Stimulated activated CD4-positive, alpha-beta T cell treated with anti-CD3 and anti-CD28 coated beads, Interleukin-15, amount 100 ng/mL, for 24 hours (primary cell): ENCODE measurements at places on chromosomes 13 and 19.

DNA sequence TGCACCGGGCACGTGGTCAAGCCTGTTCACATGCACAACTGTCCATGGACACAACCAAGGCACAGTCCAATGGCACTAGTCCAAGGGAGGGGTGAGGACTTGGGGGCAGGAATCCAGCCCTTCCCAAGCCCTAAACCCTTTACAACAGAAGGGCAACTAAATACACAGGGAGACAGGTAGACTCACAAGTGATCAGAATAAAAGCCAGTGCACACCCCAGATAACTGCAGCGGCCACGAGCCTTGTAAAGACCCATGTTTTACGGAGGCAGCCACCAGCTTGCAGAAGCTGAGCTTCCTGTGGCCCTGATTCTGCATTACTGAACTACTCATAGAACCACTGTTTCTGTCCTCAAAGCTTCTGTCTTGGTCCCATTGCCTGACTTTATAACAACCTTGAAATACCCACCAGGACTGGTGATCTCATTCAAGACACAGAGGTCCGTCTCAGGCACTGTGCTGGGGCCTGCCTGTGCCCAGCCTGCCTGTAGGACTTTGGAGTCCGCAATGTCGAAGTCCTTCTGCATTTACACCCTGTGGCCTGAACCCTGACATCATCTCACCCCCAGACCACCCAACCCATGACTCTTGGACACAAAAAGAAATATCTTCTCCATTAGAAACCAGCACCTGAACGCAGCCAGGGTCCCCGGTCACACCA lies 181.2 kb downstream of the COL4A1 start:
- DNase-seq, result no peak

DNA sequence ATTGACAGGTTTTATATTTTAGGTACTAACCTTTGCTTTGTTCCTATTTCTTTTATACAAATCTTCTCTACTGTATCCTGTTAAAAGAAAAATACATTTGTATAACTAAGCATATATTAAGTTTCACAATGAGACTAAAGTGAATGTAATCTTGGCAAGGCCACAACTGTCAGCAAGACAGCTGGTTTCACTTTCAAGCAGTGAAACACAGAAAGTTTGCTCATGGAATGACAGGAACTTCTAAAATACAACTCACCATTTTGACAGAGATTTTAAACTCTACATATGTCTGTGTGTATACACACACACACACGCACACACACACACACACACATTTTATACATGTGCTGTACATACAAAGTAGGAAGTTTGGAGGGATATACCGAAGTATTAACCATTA lies 53.3 kb downstream of the PARP4 start:
- DNase-seq, result peak; percentile 6

- DNase-seq, result no peak
Observed at GRCh38 chr13:113149711-113150549, 8.5 kb upstream of the PROZ start.

- no peak for DNase-seq
Observed at GRCh38 chr19:51811344-51811743, 16.4 kb downstream of the FPR3 start.

DNA sequence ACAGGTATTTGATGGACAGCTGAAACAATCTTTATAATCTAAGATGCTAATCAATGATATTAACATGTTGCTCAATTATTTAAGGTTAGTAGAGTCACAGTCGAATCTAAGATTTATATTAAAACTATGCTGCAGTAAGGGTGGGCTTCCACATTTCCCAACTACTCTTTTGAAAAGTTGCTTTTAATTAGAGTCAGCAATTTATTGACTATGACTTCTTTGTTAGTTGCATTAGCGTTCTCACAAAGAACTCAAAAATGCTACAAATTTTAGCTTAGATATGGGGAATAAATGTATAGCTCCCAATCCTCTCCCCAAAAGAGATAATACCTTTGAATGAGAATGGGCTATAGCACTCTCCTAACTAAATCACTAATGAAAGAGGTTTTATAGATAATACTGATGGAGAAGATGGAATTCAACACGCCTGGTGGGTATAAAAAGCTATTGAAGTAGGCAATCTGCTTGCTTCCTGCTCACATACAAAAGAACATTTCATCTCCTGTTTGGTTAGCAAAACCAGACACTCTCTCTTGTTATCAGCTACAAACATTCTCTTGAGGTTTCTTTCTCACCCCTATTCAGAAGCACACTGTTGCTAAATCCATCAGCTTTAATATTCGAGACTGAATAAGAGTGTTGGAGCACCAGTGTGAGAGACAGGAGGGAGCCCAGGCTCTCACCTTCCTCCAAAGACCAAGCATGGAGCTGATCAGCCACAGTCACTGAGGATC lies 2.4 kb upstream of the FLT1 start:
- no peak for DNase-seq

GRCh38 chr19:10921910-10922637 lies 6.4 kb downstream of the YIPF2 start:
- DNase-seq, result no peak

DNA sequence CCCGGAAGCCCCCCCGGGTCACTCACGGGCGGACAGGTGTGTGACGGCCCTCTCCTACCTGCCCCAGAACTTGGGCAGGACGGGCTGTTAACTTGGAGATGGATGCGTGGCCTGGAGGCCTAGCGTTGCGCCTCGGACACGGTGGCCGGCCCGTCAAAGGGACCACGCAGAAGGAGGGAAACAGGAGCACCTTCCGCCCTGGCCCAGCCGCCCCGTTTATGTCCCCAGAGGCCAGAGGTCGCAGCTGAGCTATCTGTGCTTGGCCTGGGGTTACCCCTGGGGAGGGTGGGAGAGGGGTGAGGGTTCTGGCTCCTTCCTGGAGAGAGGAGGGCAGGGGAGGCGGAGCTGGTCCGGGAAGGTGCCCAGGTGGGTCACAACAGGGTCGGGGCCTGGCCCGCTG lies 35.6 kb downstream of the GADD45B start:
- DNase-seq, result no peak

- no peak for DNase-seq
Observed at GRCh38 chr13:27853335-27853734, 61.1 kb downstream of the GSX1 start.

DNA sequence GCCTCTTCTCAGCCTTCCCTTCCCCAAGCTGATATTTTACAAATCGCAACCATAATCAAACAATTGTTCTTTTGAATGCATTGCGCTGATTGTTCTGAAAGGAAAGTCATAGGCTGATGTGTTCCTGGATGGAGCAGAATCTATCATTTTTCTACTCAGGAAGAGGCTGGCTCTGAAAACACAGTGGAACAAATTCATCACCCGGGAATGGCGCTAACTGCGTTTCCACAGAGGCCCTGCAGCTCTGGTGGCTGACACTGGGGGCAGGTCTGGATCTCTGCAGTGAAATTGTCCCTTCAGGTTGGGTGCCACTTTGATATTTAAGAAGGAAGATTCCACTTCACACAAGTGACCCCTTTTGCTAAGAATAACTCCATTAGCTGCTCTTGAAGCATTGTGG lies 1060.8 kb downstream of the UQCRFS1 start:
- no peak for DNase-seq

DNA sequence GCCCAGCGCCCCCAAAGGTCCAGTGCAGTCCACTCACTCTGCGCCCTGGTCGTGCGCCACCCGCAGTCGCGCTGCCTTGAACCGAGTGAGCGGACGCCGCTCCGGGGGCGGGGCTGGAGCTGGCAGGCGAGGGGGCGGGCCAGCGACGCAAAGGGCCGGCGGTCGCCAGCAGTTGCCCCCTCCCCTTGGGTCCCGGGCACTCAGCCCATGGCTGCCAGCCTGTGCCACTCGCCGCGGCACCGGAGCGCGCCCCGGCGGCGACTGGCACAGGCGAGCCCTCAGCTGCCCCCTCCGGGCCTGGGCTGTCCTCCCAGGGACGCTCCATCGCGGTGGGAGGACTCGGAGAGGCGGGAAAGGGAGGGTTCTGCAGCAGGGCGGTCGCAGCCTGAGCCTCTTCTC lies at the start of gene S1PR5:
Gene S1PR5, minus strand, starts transcription at position 87 of the 399 bp plus-strand sequence. CDS start 2,436 bp downstream, outside the sequence.
- peak; percentile 21 for DNase-seq

GRCh38 chr19:50658441-50659317 lies 9.4 kb downstream of the C19orf81 start:
- DNase-seq, result peak; percentile 82

- DNase-seq, result no peak
Observed at GRCh38 chr13:99190147-99190985, 10.3 kb upstream of the UBAC2 start.

- peak; percentile 37 for DNase-seq
Observed at GRCh38 chr13:48851707-48852106, 124.0 kb upstream of the FNDC3A start.

DNA sequence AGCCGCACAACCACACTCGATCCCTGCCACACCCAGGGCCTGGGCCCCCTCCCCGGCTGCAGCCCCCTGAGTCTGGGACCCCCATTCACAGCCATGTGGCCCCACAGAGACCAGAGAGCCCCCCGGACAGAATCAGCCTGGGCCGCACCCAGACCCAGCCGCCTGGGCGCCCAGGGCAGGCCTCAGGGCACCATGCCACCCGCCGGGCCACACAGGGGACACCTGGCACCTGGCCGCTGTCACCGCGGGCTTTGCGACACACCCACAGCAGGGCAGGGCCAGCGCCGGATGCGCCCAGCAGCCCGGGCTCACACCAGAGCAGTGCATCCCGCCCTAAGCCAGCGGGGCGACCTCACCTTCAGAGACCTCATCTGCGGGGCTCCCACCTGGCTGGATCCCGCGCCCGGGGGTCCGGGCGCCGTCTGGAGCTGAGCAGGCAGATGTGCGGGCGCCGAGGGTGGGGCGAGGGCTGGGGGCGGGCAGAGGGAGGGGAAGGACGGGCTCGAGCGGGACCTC lies 443 bp downstream of the TBXA2R start:
- peak; percentile 49 for DNase-seq

DNA sequence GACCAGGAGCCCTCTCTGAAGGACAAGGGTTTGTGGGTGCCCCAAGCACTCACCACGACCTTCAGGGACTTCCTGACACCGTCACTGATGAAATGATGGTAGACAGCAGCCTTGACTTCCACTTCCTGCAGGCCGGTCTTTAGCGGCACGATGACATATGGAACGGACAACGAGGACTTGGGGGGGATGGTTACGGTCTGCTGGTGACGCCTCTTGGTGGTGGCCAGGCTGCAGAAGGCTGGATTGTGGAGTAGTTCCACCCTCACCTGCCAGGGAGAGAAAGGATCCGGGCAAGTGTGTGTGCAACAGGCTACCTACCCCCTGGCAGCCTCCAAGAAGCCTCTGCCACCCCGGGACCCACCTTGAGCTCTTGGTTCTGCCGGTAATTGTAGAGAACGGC lies 23.2 kb downstream of the C3 start:
- DNase-seq, result no peak

GRCh38 chr13:40503966-40504591 lies 162.4 kb downstream of the FOXO1 start:
- DNase-seq, result no peak

GRCh38 chr13:40243047-40243446 lies 423.4 kb downstream of the FOXO1 start:
- no peak for DNase-seq

- DNase-seq, result no peak
Observed at GRCh38 chr19:11534948-11535347, 3.7 kb upstream of the CNN1 start.

DNA sequence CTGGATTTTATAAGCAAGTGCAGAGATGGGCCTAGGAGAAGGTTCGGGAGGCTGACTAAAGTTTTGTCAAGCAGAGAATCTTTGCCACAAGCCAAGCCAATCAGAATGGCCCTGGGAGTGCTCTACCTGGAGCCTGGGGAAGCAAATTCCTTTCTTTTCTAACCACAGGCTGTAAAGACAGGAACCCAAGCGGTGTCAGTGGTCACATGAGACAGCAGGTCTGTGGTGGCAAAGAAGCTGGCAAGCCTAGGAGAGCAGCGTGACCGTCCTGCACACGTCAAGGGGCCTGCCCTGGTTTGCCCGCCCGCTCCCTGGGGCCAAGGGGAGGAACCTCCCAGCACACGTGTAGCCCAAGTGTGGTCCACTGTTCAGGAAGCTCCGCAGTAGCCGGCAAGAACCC lies 90.8 kb downstream of the IPO5 start:
- no peak for DNase-seq

DNA sequence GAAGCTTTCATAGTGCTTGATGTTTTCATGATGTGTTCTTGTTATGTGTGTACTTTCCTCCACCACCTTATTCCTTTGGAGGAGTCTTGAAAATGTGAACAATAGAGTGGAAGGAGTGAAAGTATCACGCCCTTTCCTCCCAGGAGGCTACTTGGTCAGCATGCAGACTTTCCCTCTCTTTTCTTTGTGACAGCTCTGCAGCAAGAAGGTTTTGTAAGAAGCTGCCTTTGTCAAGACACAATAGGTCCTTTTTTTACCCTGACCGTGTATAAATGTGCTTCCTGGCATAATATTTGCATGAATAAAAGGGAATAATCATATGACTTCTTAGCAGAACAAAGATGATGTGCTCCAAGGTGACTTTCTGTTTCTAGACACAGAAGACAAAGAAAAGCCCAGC lies 882.6 kb upstream of the SLITRK5 start:
- no peak for DNase-seq

- no peak for DNase-seq
Observed at GRCh38 chr13:41563984-41564365, 106.6 kb downstream of the RGCC start.

DNA sequence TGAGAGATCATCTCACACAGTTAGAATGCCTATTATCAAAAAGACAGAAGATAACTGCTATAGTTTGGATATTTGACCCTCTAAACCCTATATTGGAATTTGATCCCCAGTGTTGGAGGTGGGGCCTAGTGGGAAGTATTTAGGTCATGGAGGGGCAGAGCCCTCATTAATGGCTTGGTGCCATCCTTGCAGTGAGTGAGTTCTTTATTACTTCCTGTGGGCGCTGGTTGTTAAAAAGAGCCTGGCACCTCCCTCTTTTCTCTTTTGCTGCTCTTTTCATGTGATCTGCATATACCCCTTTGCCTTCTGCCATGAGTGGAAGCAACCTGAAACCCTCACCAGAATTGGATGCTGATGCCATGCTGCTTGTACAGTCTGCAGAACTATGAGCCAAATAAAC lies 66.8 kb downstream of the TDRD3 start:
- no peak for DNase-seq

GRCh38 chr19:3359919-3360420 lies 6.4 kb upstream of the NFIC start:
- DNase-seq, result peak; percentile 49

GRCh38 chr13:107209824-107210722 lies 642.1 kb upstream of the ARGLU1 start:
- DNase-seq, result no peak

- DNase-seq, result no peak
Observed at GRCh38 chr13:74620711-74621110, 486.5 kb upstream of the KLF12 start.

- DNase-seq, result no peak
Observed at GRCh38 chr19:3196064-3196932, 10.6 kb downstream of the NCLN start.

DNA sequence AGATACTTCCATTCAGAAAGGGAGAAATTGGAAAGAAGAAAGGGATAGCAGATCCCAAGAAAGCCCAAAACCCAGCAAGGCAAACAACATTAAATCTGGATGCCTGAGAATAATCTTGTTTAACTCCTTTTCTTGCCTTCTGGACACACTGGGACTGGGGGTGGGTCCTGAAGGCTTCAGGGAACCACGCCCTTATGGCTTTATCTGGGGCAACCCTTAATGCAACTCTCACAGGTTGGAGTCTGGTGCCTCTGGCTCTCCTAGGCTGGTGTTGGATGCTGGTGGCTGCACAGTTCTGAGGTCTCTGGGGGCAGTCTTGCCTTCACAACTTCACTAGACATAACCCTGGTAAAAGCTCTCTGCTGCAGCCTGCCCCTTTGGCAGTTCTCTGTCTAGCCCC lies 27.9 kb downstream of the PAN3 start:
- no peak for DNase-seq
